ENCODE measurements at places on chromosomes 1 and 21.

- no peak for DNase-seq
Observed at GRCh38 chr1:213683529-213683928, 304.2 kb upstream of the PROX1 start.

DNA sequence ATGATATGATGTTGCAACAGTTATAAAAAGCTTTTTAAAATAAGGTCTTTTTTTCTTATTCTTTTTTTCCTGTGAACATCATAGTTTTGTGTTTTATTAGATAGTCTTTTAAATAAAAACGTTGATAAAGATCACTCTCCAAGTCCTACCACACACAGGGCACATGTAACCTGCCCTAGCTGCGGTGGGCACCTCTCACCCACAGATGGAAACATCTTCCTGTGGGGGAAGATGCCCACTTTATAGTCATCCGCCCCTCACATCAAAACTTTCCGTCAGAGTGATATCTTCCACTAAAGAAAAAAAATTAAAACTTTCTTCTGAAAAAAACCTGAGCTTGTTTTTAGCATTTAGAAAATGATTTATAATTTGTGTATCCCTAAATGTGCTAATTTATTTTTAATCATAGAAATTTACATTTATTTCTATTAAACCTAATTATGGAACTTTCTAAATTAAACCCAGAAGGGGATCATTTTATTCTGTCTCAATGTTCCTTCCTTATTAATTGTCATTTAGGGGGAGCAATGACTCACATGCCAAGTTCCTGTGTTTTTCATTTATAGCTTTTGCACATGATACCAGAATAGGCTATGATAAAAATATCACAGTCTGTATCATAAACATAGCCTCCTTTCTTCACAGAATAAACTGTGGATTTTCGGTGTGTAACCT, 24.7 kb downstream of the TNFRSF9 start:
- DNase-seq, result no peak

DNA sequence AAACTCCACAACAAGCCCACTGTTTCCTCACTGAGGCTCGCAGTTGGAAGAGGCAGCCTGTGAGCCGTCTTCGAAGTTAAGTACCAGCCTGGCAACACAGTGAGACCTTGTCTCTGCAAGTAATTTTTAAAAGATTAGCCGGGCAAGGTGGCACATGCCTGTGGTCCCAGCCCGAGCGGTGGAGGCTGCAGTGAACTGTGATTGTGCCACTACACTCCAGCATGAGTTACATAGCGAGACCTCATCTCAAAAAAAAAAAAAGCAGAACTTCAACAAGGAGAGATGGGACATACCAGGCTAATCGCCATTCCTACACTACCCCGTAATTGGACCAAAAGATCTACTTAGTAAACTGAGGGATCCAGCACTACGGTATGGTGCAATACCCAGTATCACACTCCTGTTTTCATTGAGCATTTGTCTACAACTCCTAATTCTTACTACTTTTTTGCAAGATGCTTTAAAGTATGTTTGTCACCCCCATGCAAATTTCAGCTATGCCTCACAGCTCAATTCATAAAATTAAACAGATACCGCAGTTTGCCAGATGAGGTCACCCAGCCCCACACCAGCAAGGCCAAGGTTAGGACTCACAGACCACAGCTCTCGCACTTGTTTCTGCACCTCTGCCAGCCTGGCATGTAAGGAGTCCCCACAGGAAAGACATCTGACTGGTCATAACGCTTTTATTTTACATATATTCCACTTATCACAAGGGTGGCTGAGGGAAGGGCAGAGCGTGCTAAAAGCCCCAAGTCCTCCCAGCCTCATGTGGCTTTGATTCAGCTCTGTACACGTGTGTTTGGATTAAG, 21.0 kb downstream of the SDE2 start:
- no peak for DNase-seq

DNA sequence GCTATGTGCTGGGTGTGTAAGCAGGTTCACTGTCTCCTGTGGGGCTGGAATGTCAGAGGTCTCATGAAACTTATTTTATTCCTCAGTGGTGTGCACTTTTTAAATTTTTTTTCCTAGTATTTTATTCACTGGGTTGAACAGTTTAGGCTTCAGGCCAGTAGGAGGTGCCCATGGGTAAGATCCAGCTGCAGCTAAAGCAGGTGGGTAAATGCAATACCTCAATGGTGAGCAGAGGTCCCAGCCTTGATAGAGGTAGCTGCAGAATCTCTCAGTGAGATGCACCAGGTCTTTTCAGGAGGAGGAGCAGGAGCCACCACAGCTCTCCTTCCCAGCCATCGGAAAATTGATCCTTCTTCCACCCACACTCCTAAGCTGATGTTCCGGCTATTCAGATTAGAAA, 12.6 kb upstream of the OR6N2 start:
- DNase-seq, result no peak

DNA sequence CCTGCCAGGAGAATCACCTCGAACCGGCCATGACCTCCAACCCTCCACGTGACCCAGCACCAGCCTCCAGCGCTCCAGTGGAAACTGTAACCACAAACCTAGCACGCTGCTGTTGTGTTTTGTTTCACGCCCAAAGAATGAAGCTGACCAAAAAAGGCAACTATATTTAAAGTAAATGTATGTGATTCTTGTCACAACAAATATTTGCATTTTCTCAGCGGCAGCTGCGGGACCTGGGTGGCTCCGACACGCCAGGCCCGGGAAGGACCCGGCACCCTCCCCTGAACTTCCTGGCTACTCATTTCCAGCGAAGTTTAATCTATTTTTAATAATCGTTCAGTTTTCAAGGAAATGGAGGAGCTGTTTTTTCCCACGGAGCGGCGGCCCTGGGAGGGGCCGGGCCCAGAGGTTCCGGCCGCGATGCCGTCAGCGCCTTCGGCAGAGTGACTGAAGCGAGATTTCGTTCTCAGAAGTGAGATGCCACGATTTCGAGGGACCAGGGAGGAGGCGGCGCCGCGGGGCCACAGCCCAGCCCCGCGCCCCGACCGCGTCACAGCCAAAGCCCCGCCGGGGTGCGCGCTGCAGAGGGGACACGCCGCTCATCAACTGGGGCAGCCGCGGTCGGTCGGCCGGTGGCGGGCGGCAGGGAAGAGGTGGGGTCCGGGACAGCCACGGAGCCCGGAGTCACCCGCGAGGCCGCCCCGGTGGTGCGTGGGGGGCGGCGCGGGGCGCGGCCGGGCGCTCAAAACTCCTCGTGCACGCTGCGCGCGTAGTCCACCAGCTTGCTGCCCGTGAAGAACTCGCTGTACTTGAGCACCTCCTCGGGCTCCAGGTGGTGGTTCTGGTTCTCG, 3.0 kb upstream of the TNFRSF4 start:
- DNase-seq, result no peak

- DNase-seq, result no peak
Observed at GRCh38 chr1:15678578-15678977, 5.5 kb upstream of the PLEKHM2 start.

DNA sequence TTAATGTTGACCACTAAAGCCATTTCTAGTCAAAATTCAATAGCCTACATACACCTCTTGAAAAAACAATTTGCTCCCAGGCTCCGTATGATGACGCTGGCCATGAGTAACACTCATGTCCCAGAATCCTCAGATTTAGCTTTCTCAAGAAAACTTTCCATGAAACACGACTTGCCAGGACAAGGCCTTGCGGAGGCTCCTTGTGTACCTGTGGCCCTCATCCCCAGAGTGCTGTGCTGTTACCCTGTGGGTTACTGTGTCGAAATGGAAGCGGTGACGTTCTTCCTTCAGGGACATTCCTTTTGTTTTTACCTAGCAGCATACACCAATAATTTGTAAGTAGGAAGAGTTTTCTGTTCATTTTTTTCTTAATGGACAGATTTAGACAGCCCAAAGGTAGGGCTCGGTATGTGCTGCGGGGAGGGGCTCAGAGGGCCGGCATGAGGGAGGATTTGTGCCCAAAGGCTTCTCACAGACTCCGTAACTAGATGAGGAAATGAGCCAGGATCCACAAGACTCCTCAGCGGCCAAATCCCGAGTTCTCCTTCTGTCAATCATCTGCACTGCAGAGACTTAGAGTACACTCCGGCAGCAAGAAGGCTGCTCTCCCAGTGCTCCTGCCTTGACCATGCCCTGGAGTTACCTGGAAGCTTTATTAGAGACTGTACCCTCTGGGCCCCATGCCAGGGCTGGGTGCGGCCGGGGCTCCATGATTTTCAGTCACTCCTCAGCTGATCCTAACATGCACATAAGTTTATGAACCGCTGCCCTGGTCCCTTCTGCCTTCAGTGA, 17.8 kb downstream of the GNG12 start:
- DNase-seq, result no peak

DNA sequence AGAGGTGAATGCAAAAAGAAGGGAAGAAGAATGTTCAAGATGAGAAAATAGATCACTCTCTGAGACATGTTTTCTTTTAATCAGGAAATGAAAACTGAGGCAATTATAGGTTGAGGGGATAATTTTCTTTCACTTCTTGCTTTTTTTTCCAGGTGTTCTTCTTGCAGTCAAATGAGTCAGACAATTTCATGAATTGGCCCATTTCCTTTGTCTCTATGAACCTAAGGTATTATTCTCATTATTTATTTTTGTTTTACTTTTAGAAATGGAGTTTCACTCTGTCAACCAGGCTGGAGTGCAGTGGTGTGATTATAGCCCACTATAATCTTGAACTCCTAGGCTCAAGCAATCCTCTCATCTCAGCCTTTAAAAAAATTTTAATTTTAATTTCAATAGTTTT, 3.5 kb upstream of the VASH2 start:
- DNase-seq, result no peak

DNA sequence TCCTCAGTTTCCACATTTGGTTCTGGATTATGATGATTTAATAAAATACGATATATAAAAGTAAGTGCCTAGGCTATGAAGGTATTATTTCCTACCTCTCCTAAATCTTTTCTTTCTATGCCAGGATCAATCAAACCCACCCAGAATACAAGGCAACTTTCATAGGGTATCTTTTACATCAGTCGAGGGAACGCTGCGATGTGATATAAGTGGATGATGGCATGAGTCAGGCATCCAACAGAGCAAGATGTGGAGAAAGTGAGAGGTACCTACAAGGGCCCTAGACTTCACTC, 781 bp downstream of the TTLL7 start:
- peak; percentile 60 for DNase-seq

DNA sequence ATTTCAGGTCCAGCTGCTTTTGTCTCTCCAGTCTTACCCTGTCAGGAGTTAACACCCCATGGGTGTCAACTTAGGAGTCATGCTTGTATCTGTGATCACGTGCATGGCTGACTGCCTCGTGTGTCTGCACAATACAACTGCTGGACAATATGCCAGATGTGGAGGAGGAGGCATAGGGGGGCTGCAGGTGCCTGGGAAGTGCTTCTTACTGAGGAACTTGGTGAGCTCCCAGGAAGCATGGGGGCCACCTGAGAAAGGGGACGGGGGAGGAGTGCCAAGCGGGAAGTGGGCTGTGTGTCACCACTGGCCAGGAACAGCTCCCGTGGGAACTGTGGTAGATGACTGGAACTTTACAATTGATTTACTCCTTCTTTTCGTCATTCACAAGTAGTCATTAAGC, 9.5 kb downstream of the RHEX start:
- DNase-seq, result no peak

GRCh38 chr21:45022348-45022675, 52.1 kb upstream of the ADARB1 start:
- DNase-seq, result no peak
